Right hindlimb (tissue), 1 donor: ENCODE measurements at places on chromosomes 4 and X.
A peak's percentile ranks its signal among the peaks of the same experiment; 100 is the strongest.

DNA sequence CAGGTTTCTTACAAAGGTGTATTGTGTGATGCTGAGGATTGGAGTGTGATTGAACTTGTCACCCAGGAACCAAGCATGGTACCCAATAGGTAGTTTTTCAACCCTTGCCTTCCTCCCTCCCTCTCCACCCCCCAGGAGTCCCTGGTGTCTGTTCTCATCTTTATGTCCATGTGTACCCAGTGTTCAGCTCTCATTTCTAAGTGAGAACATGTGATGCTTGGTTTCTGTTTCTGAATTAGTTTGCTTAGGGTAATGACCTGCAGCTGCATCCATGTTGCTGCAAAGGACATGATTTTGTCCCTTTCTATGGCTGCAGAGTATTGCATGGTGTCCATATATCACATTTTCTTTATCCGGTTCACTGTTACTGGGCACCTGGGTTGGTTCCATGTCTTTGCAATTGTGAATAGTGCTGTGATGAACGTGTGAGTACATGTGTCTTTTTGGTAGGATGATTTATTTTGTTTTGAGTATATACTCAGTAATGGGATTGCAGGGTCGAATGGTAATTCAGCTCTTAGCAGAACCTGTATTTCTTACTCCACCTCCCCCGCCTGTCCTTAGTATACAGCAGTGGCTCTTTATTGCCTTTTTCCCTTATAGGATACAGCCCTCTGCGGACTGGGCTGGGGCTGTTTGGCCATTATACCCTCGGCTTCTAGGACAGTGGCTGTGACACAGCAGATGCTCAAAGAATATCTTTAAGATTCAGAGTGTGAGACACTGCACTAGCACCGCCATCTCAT is 145.4 kb downstream of the PTTG2 start:
- DNase-seq = no peak

- DNase-seq = no peak
Observed at GRCh38 chr4:103372002-103372558, 173.9 kb upstream of the CENPE start.

DNA sequence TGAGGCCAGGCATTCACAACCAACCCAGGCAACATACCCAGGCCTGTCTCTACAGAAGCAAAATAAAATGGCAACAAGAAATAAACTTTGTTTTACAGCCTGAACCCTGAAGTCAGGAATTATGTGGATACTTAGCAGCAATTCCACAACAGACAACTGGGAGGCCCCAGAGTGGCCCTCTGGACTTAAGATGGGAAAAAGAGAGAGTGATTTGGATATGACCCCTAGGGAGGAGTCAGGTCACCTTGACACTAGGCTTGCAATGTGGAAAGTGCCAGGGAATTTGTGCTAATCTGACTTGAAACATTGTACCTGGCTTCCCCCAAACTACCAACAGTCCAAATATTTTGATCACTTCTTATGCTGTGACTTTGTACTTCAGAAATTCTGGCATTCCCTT is 193.1 kb downstream of the PARM1 start:
- DNase-seq = no peak

- DNase-seq = no peak
Observed at GRCh38 chr4:7331682-7332000, 103.1 kb downstream of the PSAPL1 start.

DNA sequence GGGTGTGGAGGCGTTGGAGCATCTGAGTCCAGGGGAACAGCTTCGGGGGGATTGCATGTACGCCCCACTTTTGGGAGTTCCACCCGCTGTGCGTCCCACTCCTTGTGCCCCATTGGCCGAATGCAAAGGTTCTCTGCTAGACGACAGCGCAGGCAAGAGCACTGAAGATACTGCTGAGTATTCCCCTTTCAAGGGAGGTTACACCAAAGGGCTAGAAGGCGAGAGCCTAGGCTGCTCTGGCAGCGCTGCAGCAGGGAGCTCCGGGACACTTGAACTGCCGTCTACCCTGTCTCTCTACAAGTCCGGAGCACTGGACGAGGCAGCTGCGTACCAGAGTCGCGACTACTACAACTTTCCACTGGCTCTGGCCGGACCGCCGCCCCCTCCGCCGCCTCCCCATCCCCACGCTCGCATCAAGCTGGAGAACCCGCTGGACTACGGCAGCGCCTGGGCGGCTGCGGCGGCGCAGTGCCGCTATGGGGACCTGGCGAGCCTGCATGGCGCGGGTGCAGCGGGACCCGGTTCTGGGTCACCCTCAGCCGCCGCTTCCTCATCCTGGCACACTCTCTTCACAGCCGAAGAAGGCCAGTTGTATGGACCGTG is 2.2 kb downstream of the AR start:
- DNase-seq = peak; percentile 49
